ENCODE measurements at places on chromosomes 5 and 9. TPM values are rescaled to one million over a fixed set of nuclear protein-coding genes. Genes with fewer than 3 reads are reported as not detected.
A peak's percentile ranks its signal among the peaks of the same experiment; 100 is the strongest.

GRCh38 chr5:112857866-112858265 is 3.2 kb upstream of the SRP19 start:
- no peak for DNase-seq

DNA sequence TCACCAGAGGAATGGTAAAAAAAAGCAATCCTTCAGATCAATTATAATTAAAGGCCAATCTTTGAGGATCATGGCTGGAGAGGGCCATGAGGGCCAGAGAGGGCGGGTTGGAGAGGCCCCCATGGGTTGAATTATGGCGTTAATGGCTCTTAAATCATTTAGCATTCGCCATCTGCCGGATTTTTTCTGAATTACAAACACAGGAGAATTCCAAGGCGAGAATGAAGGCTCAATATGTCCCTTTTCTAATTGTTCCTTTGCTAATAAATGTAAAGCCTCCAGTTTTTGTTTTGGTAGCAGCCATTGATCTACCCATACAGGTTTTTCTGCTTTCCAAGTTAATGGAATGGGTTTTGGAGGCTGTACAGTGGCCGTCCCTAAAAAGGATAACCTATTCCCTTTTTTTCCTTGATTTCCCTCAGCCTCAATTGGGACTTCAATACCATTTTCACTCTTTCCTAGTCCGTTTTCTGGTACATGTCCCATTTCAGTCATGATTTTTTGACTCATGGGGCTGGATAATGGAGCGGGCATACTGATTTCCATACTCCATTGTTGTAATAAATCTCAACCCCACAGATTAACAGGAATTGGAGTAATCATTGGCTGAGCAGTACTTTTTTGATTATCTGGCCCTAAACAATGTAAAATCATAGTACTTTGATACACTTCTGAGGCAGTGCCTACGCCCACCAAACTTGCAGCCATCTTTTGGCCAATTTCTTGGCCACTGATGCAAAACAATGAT is 6.7 kb upstream of the TMEM141 start:
- DNase-seq = peak; percentile 56

GRCh38 chr5:175659546-175660253 is 1.8 kb downstream of the HRH2 start:
- no peak for DNase-seq

- peak; percentile 71 for DNase-seq
Measured at GRCh38 chr9:95003689-95004410, 277.4 kb downstream of the AOPEP start.

DNA sequence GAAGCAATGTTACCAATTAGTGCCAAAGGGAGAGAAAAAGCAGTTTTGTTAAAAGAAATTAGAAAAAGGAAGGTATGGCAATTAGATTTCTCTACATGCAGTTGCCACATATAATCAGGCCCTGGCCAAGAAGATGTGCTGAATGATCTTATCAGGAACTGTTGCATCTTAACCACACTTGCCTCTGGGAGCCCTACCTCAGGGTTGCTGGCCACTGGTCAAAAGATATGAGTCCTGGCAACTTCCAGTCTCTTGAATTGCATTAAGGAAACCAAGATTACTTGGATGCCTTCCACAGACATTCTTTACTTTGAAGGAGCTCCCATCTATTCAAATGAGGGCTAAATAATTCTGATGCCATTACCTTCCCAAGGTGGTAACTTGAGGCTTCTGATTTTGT is 60.4 kb downstream of the TNC start:
- DNase-seq = no peak

GRCh38 chr9:98380065-98380681 is 124.7 kb upstream of the TBC1D2 start:
- no peak for DNase-seq

DNA sequence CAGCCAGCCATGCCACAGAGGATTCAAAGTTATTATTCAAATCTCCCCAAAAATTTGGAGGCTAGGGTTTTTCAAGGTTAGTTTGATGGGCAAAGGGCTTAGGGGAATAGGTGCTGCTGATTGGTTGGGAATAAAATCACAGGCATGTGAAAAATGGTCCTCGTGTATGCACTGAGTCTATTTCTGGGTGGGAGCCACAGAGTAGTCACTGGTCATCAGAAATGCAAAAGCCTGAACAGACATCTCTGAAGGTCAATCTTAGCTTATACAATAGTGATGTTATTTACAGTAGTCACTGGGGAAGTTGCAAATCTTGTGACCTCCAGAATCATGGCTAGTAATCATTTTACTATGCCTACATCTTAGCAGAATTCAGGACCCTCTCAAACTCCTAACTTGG is 1.3 kb downstream of the IL33 start:
- no peak for DNase-seq

DNA sequence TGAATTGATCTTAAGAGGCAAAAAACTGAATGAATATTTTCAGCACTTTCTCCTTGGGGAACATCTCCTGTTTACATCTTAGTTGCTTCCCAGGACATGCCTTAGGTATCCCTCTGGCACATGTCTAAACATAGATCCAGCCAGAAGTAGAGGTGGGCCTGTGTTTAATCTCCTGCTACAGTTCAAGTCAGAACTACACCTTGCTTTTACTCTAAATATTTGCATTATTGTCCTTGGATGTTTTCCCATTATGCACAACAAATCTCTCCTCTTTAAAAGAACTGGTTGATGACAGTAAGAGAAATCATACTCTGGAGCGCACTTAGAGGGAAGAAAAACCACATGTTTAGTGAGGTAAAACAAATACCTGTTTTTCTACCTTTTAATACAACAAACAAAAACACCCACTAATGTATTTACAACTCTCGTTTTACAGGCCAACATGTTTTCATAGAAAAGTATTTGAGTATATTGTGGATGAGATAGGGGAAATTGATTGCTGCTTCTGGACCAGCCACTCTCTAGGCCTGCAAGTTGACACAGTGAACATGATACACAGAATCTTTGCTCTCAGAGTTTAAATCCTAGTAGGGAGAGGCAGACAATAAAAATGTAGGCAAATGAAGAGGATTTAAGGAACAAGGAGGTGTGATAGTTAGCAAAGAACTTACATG is 32.3 kb downstream of the TNFAIP8 start:
- no peak for DNase-seq

DNA sequence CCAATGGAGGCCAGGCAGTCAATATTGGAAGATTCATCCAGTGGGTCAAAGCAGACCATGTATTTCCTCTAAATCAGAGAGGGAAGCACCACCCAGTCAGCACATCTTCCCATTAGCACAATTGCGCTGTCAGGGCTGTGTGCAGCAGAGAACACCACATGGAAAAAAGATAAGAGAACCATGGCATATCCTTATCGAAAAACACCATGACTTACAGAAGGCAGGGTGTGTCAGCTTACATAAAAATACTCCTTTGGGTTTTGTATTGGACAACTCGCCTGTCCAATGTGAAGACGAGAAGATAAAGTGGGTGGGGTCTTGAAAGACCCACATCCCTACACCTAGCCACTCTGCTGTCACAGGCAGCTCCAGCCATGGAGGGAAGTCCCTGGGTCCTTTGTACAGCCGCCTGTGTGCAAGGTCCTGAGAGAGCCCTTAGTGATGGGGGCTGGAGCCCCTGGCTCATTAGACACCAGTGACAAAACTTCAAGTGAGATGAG is 71.9 kb upstream of the SPATA31E1 start:
- no peak for DNase-seq

DNA sequence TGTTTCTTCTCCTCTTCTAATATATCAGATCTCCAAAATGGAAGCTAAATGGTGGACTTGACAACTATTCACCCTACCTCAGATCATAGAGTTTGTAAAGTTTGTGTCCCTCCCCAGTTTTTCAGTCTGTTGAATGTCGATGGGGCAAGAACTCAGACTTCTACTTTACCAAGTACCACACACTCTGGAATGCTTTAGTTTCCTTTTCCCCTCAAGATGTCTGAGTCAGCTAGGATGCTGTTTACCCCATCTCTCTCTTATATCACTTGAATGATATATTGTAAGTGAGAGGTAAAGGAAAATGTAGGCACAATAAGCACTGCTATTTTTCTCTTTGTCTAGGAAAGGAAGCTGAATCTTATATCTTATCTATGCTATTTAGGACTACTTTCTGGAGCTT is 25.9 kb upstream of the TAL2 start:
- DNase-seq = no peak

DNA sequence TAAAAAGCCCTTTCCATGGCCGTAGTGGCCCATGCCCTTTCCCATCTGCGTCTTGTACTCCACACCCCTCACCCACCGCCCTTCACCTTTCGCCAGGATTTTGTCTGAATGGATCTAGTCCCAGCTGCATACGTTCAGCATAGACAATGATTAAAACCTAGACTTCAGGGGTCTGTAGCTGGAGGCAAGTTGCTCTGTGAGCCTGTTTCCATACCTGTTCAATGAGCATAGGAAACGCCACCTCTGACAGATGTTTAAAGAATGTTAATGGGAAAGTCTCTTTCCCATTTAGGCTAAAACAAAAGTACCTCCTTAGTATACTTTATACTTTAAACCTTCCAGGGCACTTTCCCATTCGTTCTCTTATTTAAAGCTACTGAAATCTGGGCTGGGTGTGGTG is 105.7 kb downstream of the SPRY4 start:
- DNase-seq = no peak

- no peak for DNase-seq
Measured at GRCh38 chr5:54833590-54833989, 151.8 kb downstream of the ESM1 start.

GRCh38 chr9:112042244-112042638 is 132.9 kb downstream of the SUSD1 start:
- no peak for DNase-seq

- no peak for DNase-seq
Measured at GRCh38 chr9:19156026-19156474, 28.8 kb upstream of the PLIN2 start.

GRCh38 chr9:127977009-127977883 is 3.5 kb downstream of the EEIG1 start:
- DNase-seq = peak; percentile 71

DNA sequence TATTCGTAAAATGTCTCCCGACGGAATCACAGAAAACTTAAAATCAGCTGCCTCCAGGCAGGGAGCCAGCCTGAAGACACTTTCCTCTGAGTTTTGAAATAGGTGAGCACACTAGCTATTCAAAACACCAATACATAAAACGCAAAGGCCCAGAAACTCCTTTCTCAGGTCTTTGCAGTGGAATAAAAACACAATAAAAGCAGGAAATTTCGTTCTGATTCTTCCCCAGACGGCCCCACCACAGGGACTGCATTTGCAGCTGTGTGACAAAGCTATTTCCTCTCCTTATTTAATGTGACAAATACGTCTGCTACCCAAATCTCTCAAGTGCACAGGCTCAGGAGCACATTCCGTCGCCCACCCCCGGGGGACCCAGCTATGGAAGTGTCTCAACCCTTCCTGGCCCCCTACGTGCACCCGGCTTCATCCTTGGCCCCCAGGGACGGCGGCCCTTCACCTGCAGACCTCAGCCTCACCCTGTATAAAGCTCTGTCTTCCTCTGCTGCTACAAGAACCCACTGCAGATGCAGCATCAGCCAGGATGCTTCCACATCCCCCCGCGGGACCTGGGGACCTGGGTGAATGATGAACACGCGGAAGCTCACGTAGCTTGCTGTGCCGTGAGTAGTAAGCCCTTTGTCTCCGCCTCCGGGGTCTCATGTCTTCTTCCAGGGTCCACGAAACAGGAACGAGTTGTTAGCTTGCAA is 24.9 kb downstream of the AHRR start:
- DNase-seq = no peak

DNA sequence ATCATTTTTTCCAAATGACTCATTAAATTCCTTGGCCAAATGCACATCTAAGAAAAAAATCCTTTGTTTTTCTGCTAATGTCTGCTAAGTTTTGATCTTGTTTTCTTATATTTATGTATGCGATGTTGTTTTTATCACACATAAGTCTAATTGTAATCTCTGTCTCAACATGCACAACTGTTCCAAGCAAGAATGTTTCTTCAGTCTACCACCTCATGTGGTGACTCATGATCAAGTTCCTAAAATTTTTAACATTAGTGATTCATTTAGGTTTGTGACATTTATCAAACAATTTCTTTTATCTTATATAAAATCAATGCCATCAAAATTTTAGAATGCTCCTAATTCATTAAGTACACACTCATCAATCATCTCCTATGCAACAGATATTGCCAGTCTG is 763.9 kb upstream of the FAM174A start:
- DNase-seq = no peak

DNA sequence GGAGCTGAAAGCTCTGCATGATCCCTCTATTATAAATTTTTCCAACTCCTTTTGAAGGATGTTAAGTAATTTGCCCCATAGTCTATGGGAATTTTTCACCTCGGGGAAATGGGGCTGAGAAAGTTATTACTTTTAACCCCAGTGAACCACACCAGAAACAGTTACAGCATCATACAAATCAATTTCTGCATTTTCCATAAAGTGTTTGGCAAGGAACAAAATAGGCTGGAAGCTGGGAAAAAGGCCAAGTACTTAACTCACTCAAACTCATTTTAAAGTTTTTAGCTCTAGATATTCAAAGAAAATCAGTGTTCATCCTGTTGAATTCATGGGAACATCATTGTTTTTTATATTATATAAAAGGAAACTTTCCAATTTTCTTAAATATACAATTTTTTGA is 160.9 kb downstream of the SH3GL2 start:
- no peak for DNase-seq

- no peak for DNase-seq
Measured at GRCh38 chr5:30932273-30933017, 261.0 kb upstream of the CDH6 start.

DNA sequence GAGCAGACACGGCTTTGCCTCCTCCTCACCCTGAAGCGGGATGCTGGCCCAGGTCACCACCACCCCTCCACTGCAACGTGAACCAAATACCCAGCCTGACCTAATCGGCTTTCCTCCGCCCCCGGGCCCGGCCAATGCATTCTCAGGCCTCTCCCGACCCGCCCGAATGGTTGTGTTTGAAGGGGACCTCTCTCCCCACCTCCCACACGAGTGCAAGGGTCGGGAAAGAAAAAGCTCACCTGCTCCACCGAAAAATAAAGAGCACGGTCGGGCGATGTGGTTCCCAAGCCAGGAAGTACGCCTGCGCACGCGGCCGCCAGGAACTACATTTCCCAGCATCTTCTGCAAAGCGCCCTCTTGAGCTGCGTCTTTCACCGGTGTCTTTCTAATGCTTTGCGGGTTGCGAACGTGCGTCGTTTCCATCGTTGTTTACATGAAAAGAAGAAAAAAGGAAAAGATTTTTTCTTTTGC is at the start of gene ZNF883:
Gene ZNF883 (minus strand): TSS at position 282 of the 471 bp plus-strand sequence.
- peak; percentile 43 for DNase-seq

DNA sequence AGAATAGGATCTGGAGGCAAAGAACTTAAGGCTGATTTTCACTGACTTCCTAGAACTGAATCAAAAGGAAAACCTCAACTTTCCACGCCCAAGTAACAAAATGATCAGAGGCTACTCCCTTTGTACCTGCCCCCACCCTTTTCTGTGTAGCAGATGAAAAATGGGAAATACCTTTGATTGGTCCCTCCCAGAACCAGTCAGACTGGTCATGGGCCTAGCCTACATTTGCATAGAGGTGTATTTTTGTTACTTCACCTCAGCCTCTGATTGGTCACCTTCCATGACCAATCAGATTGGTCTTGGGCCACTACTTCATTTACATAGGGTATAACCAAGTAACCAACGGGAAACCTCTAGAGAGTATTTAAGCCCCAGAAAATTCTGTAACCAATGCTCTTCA is 1553.5 kb upstream of the C9orf72 start:
- DNase-seq = no peak

The DMRT3 gene
- not detected for total RNA-seq

The ADAMTS13 gene
- total RNA-seq = 4.2 TPM

The GADD45G gene
- total RNA-seq = 8.1 TPM

The CMYA5 gene
- 0.30 TPM for total RNA-seq

The APBA1 gene
- 7.5 TPM for total RNA-seq

All from colonic mucosa (tissue), 4 donors.